ENCODE measurements at places on chromosomes 1 and 21.

GRCh38 chr1:156666862-156667609 is 10.2 kb downstream of the NES start:
- DNase-seq = no peak

GRCh38 chr1:170720661-170721060 is 56.7 kb downstream of the PRRX1 start:
- DNase-seq = no peak

DNA sequence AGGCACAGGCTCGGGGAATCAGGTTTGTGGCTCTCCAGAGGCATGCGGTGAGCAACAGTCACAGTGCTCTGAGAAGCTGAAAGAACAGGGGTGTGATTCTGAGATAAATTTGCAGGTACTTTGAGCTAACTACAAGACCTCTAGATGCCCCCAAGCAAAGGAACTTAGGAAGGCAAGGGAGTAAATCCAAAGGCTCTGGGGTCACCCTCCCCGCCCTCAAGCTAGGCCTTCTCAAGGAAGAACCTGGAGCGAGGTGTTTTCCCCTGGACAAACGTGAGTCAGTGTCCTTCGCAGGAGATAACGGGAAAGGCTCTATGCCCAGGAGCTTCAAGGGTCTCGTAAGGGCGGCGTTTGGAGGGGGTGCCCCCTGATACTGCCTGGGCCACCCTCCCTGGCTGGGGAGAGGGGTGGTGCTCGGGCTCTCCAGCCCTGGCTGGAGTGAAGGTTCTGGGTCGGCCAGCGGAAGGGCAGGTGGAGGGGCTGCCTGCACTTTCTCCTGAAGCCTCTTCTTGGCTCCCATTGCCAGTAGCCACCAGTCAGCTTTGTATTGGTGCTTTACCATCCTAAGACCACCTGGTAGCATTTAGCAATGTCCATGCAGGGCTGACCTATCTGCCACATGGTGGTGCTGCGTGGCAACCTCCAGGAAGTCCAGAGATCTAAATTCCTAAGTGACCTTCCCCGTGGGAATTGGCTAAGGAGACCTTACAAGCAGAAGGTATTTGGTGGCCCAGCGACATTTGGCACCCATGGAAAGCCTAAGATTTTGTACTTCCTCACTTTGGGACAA is 44.0 kb downstream of the GPR161 start:
- no peak for DNase-seq

GRCh38 chr1:73500154-73500553 is 697.8 kb downstream of the LRRIQ3 start:
- no peak for DNase-seq

DNA sequence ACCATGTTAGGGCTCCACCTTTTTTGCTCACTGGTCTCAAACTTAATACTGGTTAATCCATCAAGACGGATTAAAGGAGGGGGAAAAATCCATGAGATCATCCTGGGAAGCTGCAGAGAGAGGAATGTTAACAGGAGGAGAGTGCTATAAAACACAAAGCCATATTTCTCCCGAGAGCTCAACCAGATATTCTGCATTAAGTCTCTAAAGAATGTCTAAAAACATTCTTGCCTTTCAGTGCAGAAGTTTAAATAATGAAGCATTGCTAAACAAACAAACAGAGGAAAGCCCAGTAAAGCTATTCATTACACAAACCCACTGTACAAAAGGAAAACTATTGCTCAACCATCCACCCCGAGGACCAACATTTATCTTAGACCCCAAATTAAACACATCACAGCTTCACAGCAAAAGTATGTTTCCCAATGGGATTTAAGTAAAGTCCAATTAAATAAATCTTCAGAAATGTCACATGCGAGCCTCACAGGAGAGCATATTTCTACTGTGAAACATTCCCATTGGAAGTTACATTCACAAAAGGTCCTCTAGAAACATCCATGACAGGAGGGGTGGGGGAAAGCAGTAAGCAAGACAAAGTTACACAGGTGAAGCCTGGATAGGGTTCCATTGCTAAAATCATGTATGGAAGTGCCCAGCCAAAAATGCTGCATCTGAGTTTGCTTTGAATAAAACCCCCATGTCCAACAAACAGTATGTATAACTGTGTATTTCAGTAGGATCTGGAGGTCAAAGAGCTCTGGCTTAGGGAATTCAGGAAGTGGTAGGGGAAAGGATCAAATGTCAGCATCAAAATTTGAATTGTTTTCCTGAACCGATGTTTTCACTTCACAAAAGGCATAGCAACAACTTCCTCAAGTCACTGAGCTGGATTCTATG is 23.3 kb downstream of the DUSP10 start:
- DNase-seq = no peak

DNA sequence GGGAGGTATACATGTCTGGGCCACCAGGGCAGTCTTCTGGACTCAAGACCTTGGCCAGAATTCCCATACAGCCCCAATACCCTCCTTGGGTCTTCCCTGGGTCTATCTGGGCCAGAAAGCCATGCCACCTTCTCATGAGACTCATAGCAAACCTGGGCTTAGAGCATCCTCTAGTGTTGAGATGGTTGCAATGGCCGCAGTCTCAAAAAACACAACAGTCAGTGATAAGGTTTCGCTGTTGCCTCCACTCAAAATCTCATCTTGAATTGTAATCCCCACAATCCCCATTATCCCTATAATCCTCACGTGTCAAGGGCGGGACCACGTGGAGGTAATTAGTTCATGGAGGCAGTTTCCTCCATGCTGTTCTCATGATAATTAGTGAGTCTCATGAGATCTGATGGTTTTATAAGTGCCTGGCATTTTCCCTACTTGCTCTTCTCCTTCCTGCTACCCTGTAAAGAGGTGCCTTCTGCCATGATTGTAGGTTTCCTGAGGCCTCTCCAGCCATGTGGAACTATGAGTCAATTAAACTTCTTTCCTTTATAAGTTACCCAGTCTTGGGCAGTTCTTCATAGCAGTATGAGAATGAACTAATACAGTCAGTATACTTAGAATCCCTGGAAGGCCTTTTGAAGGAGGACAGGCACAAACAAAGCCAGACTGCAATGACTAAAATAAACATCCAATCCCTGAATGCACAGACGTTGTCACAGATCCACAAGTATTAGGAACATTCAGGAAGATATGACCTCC is 77.0 kb downstream of the CTH start:
- no peak for DNase-seq

DNA sequence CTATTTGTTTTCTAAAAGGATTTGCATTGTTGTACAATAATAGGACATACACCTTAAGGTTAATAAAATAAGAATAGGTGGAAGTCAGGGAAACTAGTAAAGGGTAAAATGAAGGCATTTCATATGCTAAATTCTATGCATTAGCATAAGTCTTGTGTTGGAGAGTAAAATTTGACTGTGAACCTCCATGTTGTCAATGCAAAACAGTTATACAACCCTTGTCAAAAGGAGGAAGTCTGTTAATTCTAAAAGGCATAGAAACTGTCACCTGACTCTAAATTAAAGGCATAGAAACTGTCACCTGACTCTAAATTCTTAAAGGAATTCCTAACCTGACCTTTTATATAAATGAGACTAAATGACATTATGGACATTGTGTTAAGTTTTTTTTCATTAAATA is 291.8 kb downstream of the OLFM3 start:
- DNase-seq = no peak

GRCh38 chr1:40922969-40923368 is 56.5 kb upstream of the CTPS1 start:
- DNase-seq = no peak

GRCh38 chr1:43936431-43937151 is 3.0 kb downstream of the ARTN start:
- no peak for DNase-seq

- DNase-seq = no peak
Observed at GRCh38 chr21:32918478-32919120, 107.1 kb upstream of the OLIG2 start.

- DNase-seq = no peak
Observed at GRCh38 chr1:155286544-155286943, 9.3 kb downstream of the HCN3 start.

- no peak for DNase-seq
Observed at GRCh38 chr1:210104103-210104502, 128.5 kb upstream of the SERTAD4 start.

GRCh38 chr1:42877380-42877779 is 31.0 kb downstream of the ZNF691 start:
- DNase-seq = no peak

DNA sequence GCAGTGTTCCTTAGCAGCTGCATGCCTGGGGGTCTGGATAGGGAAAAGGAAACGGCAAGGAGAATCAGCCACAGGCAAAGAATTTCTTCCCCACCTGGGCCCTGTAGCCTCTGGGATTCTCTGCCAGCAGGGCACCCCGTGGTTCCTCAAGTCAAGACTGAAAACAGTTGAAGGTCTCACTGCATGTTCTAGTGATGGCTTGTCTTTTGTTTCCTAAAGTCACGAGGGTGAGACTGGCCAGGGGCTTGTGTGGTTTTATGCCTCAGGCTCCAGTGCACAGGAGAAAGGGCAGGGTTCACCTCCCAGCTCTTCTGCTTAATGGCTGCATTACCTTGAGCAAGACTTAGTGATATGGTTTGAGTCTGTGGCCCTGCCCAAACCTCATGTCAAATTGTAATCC is 53.2 kb upstream of the B3GALT5 start:
- no peak for DNase-seq

- DNase-seq = no peak
Observed at GRCh38 chr1:25556791-25557476, 13.5 kb downstream of the LDLRAP1 start.

DNA sequence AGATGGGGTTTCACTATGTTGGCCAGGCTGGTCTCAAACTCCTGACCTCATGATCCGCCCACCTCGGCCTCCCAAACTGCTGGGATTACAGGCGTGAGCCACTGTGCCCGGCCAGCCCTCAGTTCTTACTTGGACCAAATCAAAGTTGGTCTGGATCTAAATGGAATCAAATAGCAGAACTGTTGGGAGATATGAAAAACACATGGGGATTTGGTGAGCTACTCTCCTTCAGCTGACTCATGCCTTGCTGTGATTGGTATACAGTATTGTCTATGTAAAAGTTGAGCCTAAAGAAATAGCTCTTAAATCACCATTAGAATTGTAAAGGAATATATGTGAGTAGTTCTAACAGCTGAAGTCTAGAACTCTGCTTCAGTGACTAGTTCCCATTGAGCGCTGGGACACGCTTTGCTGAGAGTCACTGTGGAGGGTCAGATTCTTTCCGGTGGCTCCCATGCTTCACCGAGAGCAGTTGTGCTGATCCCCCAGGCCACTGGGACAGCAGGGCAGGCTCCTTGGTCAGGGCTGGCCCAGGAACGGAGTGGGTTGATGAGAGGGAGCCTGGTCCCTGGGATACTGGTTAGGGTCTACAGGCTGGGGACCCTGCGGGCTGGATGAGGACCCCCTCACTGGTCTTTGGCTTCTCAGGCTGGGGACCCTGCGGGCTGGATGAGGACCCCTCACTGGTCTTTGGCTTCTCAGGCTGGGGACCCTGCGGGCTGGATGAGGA is 14.0 kb downstream of the PKNOX1 start:
- no peak for DNase-seq
